ENCODE measurements at places on chromosomes 11 and 22.

DNA sequence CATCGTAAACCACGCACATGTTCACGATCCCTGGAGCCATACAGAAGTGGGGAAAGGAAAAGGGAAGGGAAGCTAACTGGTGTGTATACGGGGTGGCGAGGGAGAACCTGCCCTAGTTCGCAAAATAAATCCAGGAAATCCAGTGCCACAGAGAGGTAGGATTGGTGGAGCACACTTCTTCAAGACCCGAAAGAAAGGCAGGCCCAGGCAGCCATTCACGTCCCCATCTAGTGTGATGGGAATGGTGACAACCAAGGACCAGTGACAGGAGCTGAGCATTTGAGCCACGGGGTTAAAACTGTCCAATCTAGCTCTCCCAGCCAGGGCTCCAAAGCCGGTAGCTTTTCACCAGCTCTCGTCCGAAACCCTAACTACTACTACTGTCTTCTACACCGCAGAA lies 53.7 kb downstream of the IGSF9B start:
- no peak for DNase-seq

DNA sequence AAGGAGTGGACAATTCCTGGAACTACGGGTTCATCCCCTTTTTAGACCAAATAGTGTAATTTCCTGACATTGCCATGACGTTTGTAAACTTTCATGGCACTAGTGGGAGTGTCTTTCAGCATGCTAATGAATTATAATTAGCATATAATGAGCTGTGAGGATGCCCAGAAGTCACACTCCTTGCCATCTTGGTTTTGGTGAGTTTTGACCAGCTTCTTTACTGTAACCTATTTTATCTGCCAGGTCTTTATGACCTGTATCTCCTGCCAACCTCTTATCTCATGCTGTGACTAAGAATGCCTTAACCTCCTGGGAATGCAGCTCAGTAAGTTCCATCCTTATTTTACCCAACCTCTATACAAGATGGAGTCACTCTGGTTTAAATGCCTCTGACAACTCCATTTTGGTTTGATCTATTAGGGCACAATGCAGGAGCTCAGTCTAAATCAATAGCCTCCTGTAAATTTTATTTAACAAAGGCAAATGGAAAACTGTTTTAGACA lies 20.7 kb downstream of the OR10A6 start:
- DNase-seq, result no peak

- DNase-seq, result peak; percentile 6
These were observed 37.1 kb upstream of the NNMT start for GRCh38 chr11:114259124-114259526.

DNA sequence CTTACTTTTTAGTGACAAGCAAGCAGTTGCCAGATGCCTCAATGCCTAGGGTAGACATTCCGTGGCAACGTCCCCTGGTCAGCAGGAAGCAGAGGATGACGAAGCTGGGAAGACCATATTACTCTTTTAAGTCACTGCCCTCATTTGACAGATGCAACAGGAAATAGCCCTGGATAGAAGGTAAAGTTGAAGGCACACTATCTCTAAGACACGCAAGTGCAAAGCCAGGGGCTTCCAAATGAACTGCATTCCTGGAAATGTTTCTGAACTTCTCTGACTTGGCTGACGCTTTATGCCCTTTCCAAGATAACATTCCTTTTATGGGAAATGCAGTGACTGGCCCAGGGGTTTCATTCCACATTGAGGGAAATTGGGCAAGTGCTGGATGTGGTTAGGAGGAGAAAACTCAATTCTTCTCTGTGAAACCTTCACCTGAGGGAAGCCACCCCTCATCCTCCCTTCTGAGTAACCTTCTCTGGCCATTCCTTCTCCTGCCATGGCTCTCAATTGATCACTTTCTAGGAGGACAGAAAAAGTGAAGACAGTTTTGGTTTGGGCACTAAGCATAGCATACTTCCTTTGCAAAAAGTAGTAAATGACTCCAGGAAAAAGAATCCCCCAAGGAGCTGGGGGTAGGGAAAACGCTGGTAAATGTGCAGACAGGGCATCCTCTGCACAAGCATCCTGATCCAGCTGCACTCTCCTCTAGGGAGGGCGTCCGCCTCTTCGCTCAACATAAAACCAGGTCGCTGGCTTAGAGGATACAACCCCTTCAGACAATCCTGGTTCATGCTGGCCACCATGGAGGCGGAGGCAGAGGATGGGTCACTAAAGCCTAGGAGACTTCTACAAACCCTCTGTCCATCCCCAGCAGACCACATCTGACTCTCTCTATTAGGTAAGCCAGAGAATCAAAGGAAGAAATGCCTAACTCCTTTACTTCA lies 14.5 kb downstream of the PCSK7 start:
- DNase-seq, result no peak

- no peak for DNase-seq
These were observed 32.0 kb downstream of the TMEM123 start for GRCh38 chr11:102420547-102420946.

DNA sequence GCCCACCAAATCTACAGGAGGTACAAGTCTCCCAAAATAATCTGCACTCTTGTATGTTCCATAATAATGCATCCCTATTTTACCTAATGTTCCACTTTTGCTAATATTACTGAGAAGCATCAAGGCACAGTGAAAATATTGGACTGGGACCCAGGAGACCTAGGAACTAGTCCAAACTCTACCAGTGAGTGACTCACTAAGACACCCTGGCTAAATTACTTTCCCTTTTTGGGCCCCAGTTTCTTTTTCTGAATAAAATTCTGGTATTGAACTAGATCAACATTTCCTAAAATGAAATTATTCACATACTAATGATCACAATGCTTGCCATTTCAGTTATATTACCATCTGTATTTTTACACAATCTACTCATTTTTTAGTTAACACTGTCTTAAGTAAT lies 19.6 kb downstream of the THAP12 start:
- no peak for DNase-seq

All from inflammatory macrophage (primary cell).